ENCODE measurements at places on chromosomes 2 and 18.

DNA sequence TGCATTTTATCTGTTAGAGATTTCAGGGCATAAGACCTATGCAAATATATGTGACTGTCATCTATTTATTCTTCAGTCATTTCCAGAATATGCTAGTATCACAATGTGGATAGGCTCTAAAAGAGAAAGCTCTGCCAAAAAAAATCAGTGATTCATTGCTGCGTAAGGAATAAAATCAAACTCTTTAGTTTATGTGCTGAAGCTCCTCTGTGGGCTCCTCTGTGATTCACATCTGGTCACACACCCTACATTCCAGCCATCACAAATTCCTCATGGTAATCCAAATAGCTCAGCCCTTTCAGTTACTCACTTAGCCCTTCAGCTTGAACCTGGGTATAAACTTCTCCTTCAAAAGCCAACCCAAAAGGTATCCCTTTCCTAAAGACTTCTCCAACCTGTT, 21.4 kb downstream of the DLGAP1 start:
- DNase-seq = no peak

- no peak for DNase-seq
These were observed 11.4 kb downstream of the MALL start for GRCh38 chr2:110104025-110104771.

- DNase-seq = no peak
These were observed 79.6 kb downstream of the MSTN start for GRCh38 chr2:189982780-189983394.

DNA sequence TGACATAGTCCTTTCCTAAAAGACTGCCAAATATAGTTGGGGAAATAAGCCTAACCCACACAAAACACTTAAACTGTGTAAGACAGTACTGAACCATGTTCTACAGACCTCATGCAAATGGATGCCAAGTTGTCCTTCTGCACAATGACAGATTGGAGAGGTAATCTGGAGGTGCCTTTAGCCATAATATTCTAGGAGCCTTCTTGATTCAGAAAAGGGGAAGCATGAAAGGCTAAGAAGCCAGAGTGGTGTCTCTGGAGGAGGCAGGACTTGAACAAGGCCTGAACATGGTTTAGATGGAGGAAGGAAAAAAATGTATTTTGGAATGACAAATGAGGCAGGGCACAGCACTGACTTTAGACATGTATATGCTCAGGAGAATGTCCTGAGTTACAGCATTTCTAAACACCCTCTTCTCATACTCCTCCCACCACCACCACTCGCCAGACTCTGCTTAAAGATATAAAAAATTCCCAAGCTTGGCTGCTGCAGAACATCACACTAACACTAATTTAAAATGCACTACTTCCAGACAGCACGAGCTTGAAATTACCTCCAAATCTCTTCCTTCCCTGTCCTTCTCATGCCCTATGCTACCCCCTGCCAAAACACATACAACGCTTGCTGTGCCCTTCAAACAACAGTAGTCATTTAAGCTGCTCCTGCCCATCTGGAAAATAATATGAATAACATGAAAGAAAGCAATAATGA, 110.4 kb downstream of the ANKRD44 start:
- DNase-seq = no peak

DNA sequence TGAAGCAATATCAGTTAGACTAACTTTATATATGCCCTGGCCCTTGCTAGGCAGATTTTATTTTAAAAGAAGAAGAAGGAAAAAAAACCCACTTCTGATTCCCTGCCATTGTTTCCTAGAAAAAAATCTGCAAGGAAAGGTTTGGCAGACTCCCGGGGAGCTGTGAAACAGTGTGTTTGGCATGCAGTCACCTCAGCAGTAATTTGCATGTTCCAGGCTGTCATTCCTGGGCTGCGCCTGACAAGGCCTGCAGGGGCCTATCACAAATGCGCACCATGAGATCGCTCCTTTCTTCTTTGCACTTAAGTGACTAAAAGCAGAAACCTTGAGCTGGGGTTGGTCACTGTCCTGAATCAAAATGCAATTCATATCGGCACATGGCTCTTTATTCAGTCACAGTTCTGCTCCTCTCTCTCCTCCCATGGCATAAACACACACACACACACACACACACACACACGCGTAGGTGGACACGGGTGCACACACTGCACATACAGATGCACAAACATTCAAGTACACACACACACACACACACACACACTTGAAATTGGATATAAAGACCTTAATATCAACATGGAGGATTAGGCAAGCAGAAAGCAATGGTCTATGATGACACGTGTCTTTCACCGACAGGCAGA, 172.8 kb downstream of the MYT1L start:
- DNase-seq = no peak

DNA sequence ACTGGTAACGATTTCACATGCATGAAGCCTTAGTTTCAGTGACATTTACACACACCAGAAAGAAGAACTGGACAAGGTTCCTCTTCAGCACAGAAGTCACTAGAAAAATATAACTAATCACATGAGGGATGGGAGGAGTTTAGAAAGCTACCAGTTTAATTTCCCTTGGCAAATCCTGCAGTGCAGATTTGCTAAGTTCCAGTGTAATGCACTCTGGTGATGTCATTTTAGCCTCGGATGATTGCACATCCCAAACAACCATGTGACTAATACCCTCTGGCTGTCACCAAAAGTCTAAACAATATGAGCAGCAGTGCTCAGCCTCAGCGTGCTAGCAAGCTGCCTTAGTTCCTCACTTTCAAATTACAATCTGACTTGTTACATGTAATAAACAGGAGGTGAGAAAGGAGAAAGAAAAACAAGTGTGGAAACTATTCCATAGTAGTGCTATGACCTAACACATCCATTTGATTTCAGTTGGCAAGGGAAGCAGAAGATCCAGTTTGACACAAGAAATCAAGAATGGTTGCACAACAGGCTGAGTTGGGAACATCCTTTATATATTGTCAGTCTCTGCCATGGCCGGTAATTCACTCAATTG, 35.3 kb upstream of the PPP1CB start:
- DNase-seq = no peak

GRCh38 chr18:54020156-54020745, 204.2 kb downstream of the MBD2 start:
- DNase-seq = no peak

DNA sequence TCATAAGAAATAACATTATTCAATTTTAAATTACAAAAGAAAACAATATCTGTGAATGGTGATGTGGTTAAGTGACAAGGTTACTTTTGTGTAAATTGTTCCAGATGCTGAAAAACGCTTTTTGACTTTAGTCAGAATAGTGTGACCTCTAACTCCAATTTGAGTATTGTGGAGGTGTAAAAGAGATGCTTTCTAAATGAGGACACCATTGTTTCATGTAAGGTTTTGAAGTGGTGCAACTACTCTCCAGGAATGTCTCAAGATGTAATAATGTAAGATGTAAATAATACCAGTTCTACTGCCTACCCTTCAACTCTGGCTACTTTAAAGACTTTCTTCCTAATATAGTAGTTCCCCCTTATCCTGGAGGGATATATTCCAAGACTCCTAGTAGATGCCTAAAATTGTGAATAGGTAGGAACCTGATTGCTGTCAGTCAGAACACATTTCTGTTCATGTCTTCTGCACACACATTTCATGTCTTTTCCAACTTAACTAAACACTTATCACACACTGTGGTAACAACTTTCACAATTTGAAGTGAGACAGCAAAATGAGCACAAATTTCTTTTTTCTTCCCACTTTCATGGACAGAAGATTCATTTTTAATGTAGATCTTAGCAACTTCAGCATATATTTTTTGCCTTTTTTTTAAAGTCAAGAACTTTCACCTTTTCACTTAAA, 39.1 kb upstream of the PPP1R1C start:
- no peak for DNase-seq

DNA sequence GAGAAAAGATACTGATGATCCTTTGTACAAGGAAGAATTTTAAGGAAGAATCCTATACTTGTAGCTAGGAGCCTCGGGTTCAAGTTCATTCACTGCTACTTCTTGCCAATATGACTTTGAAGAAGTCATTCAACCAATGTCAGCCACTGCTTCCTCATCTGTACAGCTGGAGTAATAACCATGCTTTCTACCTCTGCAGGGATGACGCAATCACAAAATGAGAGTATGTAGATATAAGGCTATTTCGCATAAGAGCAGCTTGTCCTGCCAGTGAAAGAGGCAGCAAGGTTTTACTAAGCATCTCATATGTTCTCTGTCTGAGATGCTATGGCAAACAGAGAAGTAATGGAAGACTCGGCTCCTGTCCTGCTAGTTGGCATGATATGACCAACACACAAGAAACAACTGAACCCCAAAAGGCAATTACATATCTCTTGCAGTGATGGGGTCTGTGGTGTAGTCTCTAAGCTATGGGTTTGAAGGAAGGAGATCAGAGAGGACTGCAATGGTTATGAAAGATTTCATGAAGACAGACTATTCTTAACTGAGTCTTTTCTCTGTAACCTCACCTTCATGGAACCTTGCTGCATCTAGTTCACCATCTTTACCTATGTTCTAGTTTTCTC, 9.2 kb downstream of the AAK1 start:
- DNase-seq = no peak

- no peak for DNase-seq
These were observed 127.3 kb downstream of the MSH2 start for GRCh38 chr2:47530105-47530760.

- DNase-seq = no peak
These were observed 50.0 kb upstream of the ITGA4 start for GRCh38 chr2:181407171-181407570.

GRCh38 chr2:48482769-48483168, 47.2 kb upstream of the STON1 start:
- no peak for DNase-seq

DNA sequence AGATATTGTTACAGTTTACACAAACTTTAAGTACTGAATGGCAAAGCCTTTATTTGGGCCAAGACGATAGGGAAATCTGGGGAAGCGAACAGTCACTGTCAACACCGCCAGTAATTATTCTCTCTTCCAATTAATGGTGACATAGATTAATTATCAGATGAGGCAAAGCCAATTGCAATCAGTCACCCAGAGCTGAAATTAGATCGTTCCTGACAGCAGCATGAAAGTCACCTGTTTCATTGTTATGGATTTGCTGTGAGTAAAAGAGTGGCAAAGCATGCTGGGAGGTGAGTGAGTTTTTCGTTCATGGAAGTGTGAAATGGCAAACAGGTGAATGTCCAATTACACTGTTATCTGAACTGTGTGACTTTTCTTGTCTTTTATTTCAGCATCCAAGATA, 164.8 kb upstream of the KLHL14 start:
- no peak for DNase-seq

- no peak for DNase-seq
These were observed 216.3 kb upstream of the ITGA4 start for GRCh38 chr2:181240844-181241243.

DNA sequence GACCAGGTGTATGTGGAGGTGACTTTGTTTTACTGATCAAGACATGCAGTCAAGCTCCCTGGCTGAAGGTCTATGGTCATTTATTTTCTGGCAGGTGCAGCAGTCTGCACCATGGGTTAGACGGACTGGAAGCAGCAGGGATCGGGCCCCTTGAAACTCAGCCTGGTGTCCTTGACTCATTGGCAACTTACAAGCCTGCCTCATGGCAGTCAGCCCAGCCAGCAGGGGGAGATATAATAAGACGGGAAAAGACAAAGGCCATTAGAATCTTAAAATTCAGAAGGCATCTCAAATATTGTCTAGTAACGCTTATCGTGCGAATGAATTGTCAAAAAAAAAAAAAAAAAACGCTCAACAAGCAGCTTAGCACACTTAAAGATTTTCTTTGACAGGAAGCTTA, 308.2 kb downstream of the EN1 start:
- no peak for DNase-seq

GRCh38 chr18:39959839-39960238, 1995.2 kb upstream of the PIK3C3 start:
- DNase-seq = no peak

GRCh38 chr2:239577935-239578334, 177.1 kb upstream of the HDAC4 start:
- DNase-seq = no peak

DNA sequence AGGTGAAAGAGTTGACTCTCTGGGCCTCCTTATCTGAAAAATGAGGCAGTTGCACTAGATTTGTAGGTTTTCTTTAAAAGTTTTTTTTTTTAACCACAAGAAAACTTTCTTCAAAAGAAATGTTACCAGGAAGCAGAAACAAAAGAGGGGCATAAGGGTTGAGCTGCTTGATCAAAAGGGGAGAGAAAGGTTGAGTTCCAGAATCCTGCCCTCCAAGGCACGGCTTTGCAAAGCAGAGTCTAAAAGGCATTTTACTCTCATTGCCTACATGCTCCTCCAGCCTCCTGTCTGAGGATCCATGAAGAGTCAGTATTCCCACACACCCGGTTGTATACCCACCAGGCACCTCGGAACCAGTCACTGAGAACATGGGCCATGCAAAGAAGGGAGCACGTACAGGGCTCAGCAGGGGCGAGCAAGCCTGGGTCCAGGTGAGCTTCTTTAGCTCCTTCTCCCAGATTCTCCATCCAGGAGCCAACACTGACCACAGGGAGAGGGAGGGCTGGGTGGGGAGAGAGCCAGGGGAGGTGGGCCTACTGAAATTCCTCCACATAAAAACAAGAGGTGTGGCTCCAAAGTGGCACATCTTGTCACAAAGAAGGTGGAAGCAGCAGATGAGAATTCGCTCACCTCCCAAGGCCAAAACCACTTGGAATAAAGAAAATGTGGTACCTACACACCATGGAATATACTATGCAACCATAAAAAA, 116.0 kb upstream of the EPC2 start:
- no peak for DNase-seq

- no peak for DNase-seq
These were observed 62.8 kb downstream of the GRB14 start for GRCh38 chr2:164558450-164558849.

DNA sequence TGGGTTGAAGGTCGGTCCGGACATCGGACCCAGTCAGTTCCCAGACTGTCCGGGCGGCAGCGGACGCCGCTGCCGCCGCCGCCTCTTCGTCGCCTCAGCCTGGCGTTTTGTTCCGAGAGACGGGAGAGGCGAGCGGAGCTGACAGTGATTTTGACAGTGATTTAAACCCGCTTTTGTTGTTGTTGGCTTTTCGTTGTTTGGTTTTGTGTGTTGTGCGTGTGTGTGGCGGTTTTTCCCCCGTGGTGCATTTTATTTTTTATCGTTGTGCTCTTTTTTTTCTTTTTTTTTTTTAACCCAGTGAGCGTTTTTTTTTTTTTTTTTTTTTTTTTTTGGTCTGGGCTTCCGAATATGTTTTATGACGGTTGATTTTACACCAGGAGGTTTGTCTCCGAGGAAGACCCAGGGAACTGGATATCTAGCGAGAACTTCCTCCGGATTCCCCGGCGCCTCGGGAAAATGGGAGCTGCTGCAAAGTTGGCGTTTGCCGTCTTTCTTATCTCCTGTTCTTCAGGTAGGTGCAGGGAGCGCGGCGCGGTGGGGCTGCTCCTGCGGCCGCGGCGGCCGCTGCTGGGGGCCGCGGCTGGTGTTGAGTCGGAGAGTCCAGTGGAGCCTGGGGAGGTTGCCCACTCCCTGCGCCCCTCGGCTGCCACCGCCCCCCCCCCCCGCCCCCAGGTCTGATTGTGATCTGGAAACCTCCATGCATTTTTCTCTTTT, at the start of gene ACVR2A:
Gene ACVR2A (plus strand): TSS at position 333 of the 714 bp plus-strand sequence. CDS start 124 bp downstream, at position 457.
- peak; percentile 3 for DNase-seq

DNA sequence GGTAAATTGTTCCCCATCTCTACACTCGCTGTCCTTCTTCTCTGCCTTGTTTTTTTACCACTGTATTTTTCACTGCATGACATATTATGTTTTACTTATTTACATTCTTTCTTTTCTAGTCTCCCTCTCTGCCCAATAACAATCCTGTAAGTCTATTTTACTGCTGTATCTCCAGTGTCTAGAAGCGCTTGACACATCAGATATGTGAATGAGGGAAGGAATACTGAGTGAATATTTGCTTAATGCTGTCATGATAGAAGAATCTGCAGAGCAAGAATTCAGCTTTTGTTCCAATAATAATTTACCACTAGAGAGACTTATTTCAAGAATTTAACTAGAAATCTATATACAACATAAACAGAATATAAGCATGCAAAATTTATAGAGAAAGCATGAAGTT, 99.5 kb downstream of the GALNT13 start:
- no peak for DNase-seq
